ENCODE measurements at places on chromosomes 7 and 10.

- no peak for DNase-seq
These were observed 31.1 kb upstream of the HIBADH start for GRCh38 chr7:27693794-27694193.

DNA sequence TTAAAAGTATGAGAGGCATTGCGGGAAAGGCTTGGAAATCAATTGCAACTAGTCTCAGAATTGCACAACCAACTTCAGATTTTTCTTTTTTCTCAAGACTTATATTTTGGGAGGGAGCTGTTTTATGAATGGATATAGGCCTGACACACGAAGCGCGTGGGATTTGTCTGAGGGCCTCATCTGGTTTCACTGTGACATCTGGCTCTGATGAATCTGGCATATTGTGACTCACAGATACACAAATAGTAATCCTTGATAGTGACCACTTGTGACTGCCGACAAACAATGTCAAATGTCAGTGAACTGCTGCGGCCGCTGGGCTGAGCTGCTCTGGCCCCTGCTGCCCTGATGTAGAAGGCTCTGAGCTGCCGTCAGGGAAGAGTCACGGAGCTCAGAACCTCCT is 655.1 kb downstream of the INHBA start:
- no peak for DNase-seq

- no peak for DNase-seq
These were observed 78.3 kb downstream of the NSUN6 start for GRCh38 chr10:18572959-18573561.

- no peak for DNase-seq
These were observed 7.4 kb upstream of the KAZALD1 start for GRCh38 chr10:101054351-101054750.

DNA sequence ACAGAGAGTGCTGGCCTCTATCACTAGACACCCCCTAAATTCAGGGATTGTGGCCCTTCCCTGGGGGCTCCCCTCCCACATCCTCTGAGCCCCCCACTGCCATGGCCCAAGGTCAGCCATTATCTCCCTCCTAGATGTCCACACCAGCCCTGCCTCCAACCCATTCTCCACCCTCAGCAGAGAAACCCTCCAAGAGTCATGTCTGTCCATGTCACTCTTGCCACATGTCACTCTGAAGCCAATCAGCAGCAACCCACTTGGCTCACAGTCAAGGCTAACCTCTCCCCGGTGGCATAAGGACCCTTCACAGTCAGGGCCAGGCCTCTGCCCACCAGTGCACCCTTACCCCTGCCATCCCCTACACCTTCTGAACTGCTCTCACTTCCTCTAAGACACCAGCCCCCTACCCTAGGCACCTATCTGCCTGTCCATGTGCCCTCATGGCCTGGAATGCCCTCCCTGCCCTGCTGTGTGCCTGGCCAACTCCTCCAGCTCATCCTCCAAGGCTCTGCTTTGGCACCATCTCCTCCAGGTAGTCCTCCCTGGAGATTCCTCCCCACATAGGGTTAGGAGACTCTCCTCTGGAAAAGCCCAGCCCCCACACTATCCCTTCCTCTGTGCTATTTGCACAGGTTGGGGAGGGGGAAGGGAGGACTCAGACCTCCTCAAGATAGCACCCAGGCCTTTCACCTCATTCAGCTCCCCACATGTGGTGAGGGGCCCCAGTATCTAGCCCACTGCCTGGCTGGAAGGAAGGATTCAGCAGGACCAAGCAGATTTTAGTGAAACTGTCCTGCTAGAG is 83.7 kb downstream of the GRID1 start:
- no peak for DNase-seq

DNA sequence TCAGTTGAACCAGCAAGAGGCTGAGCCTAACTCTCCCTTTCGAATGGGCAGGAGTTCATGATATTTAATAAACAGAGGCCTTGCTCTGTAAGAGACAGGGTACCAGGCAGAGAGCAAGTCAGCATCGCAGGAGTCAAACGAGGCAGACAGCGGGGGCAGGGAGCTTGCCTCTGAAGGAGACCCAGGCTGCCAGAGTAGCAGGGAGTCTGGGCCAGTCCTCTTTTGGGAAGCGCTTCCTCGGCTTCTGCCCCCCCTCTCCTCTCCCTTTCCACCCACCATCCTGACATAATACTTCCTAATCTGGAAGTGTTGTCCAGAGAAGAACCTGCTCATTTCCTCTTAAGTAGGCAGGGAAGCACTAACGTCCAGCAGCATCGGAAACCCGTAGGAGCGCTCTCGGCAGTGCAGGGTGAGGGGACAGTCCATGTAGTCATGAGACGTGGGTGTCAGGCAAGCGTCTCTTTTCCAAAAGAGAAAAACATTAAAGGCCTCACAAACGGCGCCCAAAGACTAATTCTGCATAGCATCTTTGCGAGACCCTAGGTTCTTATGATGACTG is 171.1 kb downstream of the EGFR start:
- DNase-seq = no peak

GRCh38 chr7:140983802-140984201 is 30.9 kb downstream of the MRPS33 start:
- DNase-seq = no peak

- DNase-seq = no peak
These were observed 113.7 kb downstream of the CDK14 start for GRCh38 chr7:90709501-90710465.

DNA sequence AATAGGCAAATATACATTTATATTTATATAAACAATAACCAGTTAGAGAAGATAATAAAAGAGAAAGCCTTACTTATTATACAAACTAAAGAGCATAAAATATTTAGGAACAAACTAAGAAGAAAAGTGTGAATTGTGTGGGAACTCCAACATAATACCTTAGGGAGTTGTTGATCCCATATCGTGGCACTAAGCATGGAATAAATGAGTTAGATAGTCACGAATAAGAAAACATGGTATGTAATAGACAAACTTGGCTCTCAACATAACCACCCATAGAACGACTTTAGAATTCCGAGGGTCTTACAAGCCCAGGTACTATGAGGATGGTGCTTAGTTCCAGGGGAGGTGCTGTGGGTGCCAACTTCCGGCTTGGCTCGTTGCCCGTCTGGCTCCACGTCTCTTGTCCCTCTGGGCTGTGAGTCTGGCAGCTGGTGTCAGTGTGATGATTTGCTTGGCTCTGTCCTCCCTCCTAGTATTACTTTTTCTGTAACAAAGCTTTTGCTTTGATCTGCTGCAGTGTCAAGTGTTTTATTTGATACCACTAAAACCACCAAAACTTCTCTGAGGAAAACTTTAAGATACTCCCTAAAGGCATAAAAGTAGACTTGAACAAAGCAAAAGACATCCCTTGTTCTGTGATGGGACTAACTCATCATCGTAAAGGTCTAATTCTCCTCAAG is 9.5 kb upstream of the RBM20 start:
- no peak for DNase-seq

GRCh38 chr10:70476249-70477035 is 2.1 kb upstream of the PALD1 start:
- no peak for DNase-seq

- DNase-seq = no peak
These were observed 69.8 kb upstream of the KCTD7 start for GRCh38 chr7:66558660-66559465.

DNA sequence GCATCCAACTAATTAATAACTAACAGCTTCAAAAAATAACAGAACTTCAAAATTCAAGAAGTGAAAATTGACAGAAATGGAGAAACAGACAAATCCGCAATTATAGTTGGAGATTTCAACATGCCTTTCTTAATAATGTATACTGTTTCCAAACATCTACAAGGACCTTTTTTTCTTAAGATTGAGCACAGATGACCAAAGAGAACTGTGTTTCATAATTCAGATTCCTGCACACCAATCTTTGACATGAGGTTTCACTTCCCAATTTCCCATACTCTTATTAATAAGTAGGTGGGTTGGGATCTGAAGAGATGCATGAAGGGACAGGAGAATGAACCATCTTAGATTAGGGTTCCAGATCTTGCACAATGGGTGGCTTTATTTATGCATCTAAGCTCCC is 24.9 kb upstream of the GIMAP7 start:
- DNase-seq = no peak

DNA sequence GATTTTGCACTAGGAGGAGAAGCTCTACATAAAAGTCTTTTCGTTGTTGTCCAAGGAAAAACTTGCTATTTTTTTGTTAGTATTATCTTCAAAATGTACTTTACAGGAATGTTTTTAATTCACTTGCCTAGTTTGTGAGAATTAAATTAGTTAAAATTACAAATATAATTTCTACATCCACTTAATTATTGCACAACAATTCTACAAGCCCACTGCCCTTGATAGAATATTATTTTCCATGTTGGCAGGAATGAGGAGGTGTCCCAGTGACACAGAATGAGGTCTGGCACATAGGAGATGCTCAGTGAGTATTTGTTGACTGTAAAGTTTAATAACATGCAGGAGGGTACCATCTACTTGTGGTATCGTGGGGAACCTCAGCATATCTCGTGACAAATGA is 255.4 kb downstream of the SDHAF3 start:
- no peak for DNase-seq

DNA sequence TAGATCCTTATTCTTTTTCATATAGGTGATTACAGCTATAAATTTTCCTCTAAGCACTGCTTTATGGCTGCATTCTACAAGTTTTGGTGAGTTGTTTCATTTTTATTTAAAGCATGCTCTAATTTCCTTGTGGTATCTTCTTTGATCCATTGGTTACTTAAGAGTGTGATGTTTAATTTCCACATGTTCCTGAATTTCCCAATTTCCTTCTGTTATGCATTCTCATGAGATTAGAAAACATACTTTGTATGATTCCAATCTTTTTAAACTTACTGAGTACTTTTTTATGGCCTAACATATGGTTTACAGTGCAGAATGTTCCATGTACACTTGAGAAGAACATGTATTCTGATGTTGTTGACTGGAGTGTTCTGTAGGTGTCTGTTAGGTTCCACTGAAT is 53.4 kb downstream of the MYL10 start:
- DNase-seq = no peak

- no peak for DNase-seq
These were observed 376.4 kb downstream of the TCERG1L start for GRCh38 chr10:130935128-130935439.

All from NCI-H187 treated with DMSO at 0.1 percent for 48 hours (cell line).